ENCODE measurements at places on chromosomes 11 and 22.
A peak's percentile ranks its signal among the peaks of the same experiment; 100 is the strongest.

DNA sequence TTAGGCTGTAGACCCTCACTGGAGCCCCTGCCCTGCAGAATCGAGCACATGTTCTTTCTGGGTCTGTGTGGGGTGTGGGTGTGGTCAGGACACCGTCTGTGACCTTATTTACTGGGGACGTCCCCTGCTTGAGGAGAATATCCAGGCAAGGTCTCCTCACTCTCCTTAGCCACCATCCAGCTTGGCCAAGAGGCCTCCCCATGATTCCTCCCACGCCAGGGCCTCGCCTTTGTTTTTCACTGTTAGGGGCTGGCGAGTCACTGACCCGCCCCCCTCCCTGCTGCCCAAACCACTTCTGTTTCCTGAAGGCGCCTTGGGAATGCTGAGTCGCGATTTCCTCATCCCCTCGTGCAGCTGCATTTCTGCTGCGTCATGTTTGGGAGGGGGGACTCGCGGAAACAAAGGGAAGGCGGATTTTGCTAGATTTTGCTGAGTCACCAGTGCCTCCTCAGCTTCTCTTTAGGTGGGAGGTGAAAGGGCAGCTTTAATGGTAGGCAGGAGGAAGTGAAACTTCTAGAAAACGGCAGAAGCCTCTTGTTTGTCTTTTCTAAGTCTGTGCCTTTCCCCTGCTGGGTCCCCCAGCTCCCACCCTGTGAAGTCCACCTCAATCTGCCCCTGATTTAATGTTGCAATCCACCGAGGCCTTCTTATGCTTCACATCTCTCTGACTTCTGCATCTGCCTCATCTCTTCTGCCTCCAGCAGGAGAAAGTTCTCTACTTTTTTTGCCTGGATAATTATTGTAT, 4.0 kb upstream of the HMOX1 start:
- no peak for DNase-seq

DNA sequence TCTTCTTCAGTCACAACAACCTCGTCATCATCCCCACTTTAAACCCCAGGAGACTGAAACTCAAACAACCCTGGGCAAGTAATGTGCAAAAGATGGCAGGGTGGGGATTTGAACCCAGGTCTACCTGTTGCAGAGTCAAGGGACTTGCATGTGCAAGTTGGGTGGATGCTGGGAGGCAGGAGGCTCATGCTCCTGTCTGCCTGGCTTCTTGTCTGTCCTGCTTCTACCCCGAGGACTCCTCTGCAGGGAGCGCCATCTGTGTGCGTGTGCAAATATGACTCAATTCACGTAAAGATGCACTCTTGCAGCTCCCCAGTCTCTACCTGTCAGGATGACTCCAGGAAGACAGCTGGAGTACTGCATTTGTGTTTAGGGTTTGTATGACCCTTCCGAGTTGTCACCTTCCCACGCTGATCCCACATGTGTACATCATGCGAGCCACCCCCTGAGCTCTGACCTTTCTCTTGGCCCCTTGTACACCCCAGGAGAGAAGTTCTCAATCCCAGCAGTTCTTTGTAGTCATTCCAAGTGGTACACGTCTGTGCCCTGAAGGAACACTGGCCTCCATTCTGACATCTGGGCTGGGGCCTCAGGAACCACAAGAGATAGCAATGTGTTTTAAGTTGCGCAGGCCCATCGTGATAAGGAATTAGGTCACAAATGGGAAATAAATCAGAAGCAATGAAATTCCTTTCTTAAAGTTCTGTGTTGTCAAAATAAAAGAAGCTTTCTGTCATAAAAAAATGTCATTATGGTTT, 95.7 kb downstream of the CWC15 start:
- DNase-seq = no peak

- no peak for DNase-seq
Measured at GRCh38 chr11:119416606-119417580, 6.1 kb downstream of the THY1 start.

DNA sequence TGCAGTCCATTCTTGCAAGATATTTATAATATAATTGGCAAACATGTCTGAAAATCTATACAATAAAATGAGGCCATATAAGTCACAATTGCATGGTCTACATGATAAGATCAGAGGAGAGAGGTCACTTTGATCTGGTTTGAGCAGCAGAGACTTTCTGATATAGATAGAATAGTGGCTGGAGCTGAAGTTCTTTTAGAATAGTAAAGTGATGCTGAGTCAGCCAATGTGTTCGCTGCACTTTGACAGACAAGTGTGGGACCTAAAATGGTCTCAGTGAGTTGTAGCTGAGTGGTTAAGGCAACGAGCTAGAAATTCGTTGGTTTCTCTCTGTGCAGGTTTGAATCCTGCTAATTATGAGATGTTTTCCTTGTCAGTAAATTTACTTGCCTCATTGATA, 257.0 kb upstream of the C11orf87 start:
- no peak for DNase-seq

DNA sequence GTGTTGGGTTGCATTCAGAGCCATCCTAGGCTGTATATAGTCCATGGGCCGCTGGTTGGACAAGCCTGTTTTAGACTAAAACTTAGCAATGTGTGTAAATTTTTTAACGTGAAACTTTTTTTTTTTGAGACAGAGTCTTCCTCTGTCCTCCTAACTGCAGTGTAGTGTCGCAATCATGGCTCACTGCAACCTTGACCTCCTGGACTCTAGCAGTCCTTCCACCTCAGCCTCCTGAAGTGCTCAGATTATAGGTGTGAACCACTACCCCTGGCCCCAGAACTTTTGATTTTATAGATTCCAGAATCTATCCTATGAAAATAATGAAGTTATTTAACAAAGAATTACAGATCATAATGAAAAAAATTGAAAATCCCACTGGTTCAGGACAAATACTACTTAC, 29.9 kb upstream of the PANX2 start:
- DNase-seq = no peak

- DNase-seq = no peak
Measured at GRCh38 chr11:65311170-65311678, 3.4 kb upstream of the CDC42EP2 start.

DNA sequence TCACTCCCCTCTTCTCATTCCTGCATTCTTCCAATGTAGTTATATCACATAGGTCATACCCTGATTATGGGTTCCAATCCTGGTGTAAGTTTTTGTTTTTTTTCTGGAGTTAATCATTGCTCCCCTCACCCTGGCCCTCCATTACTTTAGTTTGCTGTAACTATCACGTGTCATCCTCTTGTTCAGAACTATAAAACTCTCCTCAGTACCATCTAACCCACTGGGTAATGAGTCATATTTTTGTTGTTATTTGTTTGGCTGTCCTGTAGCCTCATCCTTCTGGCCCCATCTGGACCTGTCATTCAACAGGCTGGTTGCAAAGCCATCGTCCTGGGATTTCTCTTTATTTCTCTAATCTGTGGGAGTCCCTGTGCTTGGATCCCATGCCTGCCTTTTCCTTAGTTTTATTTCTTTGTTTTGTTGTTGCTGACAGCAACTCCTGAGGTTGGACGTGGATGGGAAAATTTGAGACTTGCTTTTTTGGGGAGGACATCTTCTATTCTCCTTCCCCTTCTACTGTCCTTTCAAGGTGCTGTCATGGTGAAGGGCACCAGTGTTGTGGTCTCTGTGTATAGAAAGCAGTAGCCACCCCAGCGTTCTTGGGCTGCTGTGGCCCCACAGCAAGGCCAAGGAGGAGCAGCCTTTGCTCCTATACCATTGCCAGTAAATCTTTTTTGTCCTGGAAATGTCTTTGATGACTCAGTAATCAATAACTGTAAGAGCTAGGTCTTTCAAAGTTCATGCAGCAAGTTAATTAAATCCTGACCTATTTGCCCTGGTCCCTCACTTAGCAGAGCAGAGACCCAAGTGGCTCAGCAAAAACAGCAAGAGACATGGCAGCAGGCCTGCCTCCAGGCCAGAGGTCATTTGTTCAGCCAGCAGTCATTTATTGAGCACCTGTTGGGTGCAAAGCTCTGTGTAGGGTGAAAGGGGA, 82.5 kb downstream of the C22orf31 start:
- no peak for DNase-seq

DNA sequence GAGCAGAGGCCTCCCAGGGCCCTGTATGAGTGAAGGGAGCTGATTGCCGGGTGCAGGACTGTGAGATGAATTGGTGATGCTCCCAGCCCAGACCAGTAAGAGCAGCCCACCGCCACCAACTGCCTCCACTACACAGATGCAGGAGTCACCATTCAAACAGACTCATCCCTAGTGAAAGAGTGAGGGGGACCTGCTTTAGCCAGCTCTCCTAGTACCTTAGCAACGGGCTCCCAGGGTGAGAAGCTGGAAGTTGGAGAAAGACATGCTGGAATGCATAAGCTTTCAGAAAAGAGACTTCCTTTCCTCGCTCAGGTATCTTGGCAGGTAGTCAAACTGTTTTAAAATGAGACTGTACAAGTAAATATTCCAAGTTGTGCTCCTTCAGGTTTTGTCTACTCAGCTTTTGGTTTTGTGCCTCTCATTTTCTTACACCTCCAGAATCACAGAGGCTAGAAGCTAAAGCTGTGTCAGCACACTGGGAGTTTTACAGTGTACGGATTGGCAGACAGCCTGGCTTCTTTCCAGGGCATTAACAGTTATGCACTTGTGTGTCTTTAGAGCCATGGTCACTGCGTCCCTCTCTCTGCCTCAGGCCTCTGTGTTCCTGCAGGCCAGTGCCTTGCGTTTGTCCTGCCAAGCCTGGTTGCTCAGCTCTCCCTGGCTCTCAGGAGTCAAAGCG, 146.2 kb downstream of the ATXN10 start:
- DNase-seq = no peak

- no peak for DNase-seq
Measured at GRCh38 chr11:122198291-122198983, 82.4 kb upstream of the BLID start.

GRCh38 chr11:68343761-68344256, 31.4 kb downstream of the LRP5 start:
- no peak for DNase-seq

DNA sequence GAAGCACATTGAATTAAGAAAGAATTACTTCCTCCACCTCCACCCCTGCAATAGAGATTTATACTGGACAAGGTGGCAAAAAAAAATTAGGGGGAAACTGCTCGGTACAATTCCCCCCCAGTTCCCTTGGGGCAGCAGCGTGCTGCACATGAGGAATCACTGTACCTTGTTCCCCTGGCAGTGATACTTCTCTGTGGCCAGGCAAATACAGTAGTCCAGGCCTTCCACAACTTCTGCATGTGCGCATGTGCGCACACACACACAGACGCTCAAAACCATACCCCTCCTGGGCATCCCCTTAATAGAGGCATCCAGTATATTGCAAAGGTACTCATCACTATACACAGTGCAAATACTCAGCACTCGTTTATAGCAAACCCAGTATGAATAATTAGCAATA, 68.9 kb downstream of the ARFGAP2 start:
- DNase-seq = no peak

GRCh38 chr11:112579282-112579681, 318.6 kb upstream of the PLET1 start:
- no peak for DNase-seq

DNA sequence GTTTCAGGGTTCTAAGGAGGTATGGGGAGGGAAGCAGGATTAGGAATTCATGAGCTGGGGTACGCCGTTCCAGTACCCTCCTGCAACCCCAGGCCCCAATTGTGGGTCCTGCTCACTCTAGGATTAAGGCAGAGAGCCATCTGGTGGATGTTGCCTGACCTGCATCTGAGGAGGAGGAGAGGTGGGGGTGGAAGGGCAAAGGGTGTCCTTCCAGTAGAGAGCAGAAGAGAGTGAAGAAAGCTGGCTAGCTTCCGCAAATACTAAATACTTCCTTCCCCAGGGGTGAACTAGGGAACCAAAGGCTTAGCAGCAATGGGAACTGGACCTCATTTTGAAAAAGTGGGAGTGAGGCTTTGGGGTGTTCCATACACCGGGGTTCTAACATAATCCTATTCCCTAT, 10.6 kb downstream of the LRRC51 start:
- DNase-seq = peak; percentile 60

DNA sequence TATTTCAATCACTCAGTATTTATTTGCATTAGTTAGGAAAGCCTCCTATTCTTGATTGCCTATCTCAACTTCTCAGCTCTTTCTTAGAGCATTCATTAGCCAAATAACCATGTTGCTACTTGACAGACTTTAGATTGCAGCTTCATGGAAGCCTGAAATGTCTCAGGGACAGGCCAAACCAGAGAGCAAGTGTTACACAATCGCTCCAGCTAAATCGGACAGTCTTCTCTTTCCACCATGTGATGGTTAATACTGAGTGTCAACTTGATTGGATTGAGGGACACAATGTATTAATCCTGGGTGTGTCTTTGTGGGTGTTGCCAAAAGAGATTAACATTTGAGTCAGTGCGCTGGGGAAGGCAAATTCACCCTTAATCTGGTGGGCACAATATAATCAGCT, 106.5 kb upstream of the DRD2 start:
- no peak for DNase-seq

DNA sequence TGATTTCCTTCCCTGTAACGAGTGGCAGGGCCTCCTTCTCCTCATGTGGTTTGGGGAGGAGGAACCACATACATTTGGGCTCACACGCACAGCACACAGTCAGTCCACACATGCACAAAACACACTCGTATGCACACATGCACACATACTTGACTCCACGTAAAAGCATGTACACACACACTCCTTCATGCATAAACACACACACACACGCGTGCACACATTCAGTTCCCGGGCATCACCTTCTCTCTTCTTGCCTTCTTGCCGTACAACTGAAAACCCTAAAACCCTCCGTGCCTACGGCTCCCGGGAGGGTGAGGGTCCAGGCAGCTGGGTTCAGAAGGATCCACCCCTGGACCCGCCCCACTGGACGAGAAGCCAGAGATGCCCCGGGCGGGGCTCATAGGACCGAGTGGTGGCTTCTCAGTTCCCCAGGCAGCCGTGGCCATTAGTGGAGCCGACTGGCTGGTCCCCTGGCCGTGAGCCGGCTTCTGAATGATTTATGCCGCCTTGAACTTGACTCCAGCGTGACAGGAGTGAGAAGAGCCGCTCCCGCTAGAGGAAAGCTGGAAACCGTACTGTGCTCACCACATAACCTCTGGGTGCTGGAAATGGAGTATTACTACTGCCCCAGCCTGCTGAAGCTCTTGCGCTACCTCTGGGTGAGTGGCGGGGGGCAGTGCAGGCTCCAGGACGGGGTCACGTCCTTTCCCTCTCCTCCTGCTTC, 117.4 kb downstream of the KIAA1671 start:
- DNase-seq = peak; percentile 25

DNA sequence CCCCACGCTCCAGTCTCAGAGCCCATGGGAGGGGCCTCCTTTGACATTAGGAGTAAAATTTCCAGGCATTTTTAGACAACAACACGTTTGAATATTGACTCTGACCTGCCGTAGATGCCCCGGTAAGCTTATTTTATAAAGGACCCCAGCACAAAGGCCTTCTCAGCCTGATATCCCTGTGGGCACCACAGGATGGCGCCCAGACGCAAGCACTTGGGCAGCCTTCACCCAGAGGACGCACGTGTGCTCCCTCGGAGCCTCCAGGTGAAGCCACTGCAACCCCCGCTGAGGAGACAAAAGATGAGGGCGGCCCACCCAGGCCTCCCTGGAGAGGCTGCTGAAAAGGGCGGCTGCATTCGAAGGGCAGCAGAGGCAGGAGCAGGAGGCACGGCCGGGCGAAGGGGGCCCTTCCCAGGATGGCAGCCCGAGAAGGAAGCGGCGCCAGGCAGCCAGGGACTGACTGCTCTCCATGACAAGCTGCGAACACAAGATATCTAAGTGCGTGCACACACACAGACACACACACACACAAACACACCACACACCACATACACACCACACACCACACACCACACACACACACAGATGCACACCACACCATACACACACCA, 15.2 kb upstream of the TH start:
- peak; percentile 36 for DNase-seq

Data from CD4-positive, alpha-beta T cell (primary cell).